Left ventricle myocardium inferior (tissue), 1 donor: ENCODE measurements at places on chromosomes 12 and 14. TPM values are rescaled to one million over a fixed set of nuclear protein-coding genes. Genes with fewer than 3 reads are reported as not detected.

ACTR6 gene
- total RNA-seq: 18.3 TPM

COCH gene
- 0.60 TPM for total RNA-seq

PLEKHG3 gene
- 16.5 TPM for total RNA-seq

NGB gene
- total RNA-seq: not detected

CFAP251 gene
- 0.91 TPM for total RNA-seq

NACA gene
- 477 TPM for total RNA-seq

CAPZA3 gene
- not detected for total RNA-seq

ZNF664 gene
- total RNA-seq: 80.7 TPM

TAS2R20 gene
- 0.44 TPM for total RNA-seq

SLC5A8 gene
- total RNA-seq: not detected

TBX5 gene
- total RNA-seq: 75.1 TPM

RNF212B gene
- total RNA-seq: not detected

AKAP5 gene
- total RNA-seq: 0.19 TPM

DAO gene
- not detected for total RNA-seq

PTGER2 gene
- 0.60 TPM for total RNA-seq

PLEKHA5 gene
- total RNA-seq: 60.8 TPM

CACNA2D4 gene
- 1.2 TPM for total RNA-seq

NRL gene
- 1.5 TPM for total RNA-seq

KRT7 gene
- total RNA-seq: not detected

LBHD2 gene
- not detected for total RNA-seq

GPR84 gene
- not detected for total RNA-seq

CEP290 gene
- 8.1 TPM for total RNA-seq

OTOGL gene
- total RNA-seq: 0.27 TPM

B3GNT4 gene
- not detected for total RNA-seq

P2RX7 gene
- 1.6 TPM for total RNA-seq

DLST gene
- total RNA-seq: 230 TPM

RFX4 gene
- total RNA-seq: not detected

COX8C gene
- 1.3 TPM for total RNA-seq

WNT5B gene
- 2.1 TPM for total RNA-seq

CIDEB gene
- 3.1 TPM for total RNA-seq

ITPK1 gene
- total RNA-seq: 112 TPM

C1QL4 gene
- total RNA-seq: not detected

ASIC1 gene
- total RNA-seq: 0.96 TPM

ASPG gene
- total RNA-seq: 27.1 TPM

SPRING1 gene
- 11.0 TPM for total RNA-seq

HCAR1 gene
- not detected for total RNA-seq

DLGAP5 gene
- 0.14 TPM for total RNA-seq

SCARB1 gene
- total RNA-seq: 11.1 TPM

BRI3BP gene
- total RNA-seq: 4.3 TPM

NUAK1 gene
- total RNA-seq: 42.1 TPM

GYS2 gene
- not detected for total RNA-seq

RNASE7 gene
- total RNA-seq: not detected

P2RX2 gene
- total RNA-seq: not detected

LRRC74A gene
- not detected for total RNA-seq

GLIPR1 gene
- 7.0 TPM for total RNA-seq

ALG10B gene
- 4.8 TPM for total RNA-seq
